Left cardiac atrium (tissue), 4 donors: ENCODE measurements at places on chromosomes 16 and 17. TPM values are rescaled to one million over a fixed set of nuclear protein-coding genes. Genes with fewer than 3 reads are reported as not detected.

DNA sequence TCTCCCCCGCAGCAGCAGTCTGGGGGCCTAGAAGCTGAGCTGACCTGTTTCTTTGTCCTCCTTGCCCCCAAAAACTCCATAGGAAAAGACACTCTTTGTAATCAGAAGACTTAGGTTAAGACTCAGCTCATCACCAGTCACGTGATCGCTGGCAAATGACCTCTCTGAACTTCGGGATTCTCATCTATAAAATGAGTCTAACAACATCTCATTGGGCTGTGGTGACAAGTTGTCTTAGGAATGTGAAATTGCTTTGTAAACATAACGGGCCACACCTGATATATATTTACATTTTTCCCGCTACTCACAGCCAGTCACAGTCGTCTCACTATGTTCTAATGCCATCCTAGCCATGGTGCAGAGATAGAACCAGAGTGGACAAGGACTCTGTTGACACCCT, 86.0 kb upstream of the LHX1 start:
- DNase-seq = no peak

DNA sequence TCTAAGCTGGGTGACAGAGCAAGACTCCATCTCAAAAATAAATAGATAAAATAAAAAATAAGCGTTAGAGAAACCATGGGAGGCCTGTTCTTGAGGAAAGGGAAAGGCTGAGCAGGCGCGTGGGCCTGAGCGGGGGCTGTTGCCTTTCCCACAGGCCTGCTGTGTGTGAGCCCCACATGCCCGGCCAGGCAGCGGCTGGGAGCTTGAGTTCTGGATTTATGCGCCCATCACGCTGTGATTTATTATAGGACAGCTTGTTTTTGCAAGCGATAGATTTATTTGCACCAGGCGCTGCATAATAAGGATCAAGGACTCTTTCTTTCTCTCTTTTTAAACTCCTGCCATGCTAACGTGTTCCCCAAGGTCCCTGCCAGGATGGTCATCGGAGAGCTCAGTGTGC, 14.8 kb upstream of the WFDC1 start:
- DNase-seq = no peak

- DNase-seq = no peak
These were observed 992 bp downstream of the NLRC3 start for GRCh38 chr16:3576211-3576610.

DNA sequence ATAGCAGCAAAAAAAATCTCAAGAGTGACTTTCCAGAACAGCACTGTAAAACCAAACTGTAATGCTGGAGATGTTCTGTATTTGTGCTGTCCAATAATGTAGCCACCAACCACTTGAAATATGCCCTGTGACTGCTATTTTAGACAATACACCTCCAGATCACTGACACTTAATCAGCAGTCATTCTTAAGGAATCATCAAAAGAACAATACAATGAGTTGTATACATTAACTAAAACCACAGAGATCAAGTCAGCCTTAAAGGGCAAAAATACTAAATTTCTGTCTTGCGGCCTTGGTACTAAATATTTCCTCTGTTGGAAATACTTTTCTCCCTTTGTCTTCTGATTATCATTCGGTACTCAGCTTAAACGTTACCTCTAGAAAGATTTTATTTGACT, 33.6 kb upstream of the ANKFY1 start:
- no peak for DNase-seq

DNA sequence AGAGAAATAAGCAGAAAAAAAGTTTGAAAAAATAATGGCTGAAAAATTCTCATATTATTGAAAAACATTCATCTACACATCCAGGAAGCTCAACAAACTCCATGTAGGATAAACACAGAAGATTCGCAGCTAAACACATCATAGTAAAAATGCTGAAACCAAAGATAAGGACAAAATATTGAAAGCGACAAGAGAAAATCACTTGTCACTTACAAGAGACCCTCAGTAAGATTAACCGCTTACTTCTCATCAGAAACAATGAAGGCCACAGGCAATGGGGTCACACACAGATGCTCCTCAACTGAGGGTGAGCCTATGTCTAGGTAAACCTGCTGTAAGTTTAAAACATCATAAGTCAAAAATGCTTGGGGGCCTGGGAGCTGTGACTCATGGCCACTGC, 38.1 kb upstream of the METRNL start:
- no peak for DNase-seq

The PRM1 gene
- total RNA-seq = not detected

- DNase-seq = peak; percentile 48
These were observed 15.4 kb downstream of the ARL2BP start for GRCh38 chr16:57260294-57260929.

DNA sequence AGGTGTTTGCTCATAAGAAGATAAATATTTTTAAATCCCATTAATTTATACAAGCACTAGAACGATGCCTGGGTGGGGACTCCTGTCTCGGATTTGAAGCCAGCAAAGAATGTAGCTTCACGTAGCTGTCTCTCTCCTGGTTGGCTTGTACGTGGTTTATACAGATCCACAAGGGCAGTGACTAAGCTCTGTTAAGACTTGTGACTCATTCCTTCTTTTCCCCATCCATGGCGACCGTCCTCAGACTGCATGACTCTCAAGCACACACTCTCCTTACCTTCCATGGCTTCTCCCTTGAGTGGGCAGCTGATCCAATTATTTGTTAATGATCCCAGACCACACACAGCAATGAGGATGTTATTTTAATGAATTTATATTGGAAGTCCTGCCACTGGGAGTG, 679.7 kb upstream of the SOX9 start:
- DNase-seq = no peak

DNA sequence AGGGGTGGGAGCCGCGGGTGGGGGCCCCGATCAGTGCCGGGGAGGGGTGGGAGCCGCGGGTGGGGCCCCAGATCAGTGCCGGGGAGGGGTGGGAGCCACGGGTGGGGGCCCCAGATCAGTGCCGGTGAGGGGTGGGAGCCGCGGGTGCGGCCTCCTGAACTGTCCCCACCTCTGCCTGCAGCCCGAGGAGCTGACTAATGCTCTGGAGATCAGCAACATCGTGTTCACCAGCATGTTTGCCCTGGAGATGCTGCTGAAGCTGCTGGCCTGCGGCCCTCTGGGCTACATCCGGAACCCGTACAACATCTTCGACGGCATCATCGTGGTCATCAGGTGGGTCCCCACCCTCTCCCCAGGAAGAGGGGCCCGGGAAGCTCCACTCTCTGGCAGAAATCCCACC, 20.1 kb downstream of the TPSG1 start:
- DNase-seq = no peak

The PRAC1 gene
- not detected for total RNA-seq

GRCh38 chr17:34579979-34580684, 750 bp downstream of the TMEM132E start:
- DNase-seq = peak; percentile 59

DNA sequence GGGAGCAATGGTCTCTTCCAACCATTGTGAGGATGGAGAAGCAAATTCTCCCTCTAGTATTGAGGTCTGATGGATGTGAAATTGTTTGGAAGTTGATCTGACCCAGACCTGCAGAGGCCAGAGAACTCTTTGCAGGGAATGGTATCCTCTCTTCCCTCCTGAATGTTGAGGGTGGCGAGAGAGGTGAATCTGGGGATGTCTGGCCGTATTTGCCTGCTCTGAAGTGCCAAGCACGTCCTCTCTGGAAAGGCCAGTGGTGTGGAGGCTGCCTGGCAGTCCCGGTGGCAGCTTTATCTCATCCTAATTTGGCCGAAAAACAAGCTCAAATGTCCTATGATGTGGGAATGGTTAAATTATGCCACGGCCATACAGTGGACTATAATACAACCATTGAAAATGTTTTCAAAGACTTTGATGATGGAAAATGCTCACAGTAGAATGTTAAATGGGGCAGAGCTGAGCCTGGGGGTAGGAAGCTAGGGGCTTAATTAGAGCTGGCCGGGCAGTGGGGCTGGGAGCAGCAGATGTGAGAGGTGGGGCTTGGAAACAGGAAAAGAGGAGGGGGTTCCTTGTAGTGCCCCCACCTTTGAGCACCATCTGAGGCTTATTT, 30.8 kb downstream of the WSCD1 start:
- DNase-seq = no peak

The HOXB7 gene
- total RNA-seq = 0.44 TPM

DNA sequence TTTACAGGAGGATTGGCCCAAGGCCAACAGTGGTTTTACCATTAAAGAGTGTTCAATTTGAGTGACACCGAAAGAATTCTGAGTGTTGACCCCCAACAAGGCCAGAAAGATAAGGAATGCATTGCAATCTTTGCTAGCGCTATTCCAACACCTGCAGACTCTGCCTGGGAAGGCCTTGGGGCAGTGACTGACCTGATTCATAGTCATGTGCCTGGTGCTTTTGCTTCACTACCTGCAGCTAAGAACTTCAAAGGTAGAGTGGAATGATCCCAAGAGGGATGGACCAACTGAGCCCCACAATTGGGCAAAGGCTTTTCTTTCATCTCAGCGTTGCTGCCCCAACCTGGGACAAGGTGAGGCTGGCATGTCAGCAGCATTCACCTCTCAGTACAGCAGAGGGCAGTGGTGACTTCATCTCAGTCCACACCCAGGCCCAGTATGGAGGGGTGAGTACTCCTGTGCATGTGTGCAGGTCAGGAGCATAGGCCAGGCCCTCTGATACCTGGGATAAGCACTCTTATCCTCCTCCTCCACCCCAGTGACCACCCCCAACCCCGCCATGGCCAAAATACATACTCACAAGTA, 149.6 kb upstream of the GNAO1 start:
- DNase-seq = peak; percentile 22

The ZNF213 gene
- 6.5 TPM for total RNA-seq

The SLC5A10 gene
- 0.26 TPM for total RNA-seq

The KRT15 gene
- total RNA-seq = 0.24 TPM

GRCh38 chr16:54341892-54342776, 55.5 kb upstream of the IRX3 start:
- DNase-seq = no peak

DNA sequence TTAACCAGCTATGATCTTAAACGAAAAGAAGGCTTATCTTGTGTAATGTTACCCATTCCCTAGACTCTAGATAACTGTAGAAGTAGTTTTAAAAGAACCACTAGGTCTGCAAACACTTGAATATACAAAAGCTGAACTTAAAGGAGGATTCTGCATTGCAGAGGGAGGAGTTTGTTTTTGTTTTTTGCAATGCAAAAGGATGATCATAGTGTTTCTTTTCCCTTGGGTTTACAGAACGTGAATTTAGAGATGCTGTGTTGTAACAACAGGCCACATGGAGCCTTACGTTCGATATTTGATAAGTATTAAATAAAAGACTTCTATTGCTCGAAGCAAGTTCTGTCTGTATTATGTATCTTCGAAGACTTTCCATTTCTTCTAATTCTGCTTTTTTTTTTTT, 77.6 kb downstream of the CHD9 start:
- no peak for DNase-seq

The HOXB1 gene
- total RNA-seq = not detected

- no peak for DNase-seq
These were observed 18.1 kb upstream of the FOXJ1 start for GRCh38 chr17:76159157-76159556.

The CWC25 gene
- total RNA-seq = 8.5 TPM

The ASPA gene
- 5.0 TPM for total RNA-seq

DNA sequence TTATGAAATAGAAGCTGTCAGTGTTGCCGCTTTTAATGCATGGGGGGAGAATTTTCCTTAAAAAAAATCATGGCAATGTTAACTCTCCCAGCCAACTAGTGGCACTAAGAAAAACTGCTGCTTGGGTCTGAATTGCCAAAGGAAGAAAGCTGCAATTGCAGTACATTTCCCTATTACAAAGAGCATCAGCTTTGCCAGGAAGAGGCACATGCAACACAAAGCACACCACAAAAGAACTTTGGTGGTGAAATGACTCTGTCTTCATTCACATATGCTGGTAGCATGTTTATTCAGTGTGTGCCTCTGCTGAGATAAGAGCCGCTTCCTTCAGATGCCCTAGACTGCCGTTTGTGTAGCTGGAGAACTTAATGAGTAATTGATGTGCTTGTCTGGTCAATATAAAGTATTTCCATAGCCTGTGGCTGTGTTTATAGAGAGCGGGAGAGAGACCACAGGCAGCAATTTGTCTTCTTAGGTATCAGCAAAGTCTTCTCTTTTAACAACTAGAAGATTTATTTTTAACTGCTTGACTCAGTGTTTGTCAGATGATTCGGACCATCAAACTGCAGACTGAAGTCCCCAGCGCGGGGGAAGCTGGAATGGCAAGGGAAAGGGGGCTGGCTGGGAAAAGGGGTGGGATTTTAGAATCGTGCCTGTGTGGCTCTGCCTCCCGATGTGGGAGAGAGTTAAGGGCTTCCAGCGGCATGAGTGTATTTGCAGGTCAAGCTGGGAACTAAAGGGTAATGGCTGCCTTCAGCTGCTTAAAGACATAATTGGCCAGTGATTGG, 115.1 kb downstream of the MRTFB start:
- DNase-seq = peak; percentile 43

DNA sequence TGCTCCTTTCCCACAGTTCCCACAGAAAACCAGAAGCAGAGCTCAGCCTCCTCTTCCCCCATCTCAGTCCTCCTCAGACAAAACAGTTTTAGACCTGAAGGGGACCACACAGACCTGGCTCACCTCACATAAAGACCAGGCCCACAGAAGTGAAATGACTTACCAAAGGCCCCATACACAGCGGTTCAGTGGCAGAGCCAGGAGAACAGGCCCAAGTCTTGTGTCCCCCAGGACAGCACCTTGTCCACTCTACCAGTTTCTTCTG, 5.3 kb downstream of the UBTF start:
- no peak for DNase-seq

- DNase-seq = no peak
These were observed 50.0 kb downstream of the WNT3 start for GRCh38 chr17:46768540-46768870.

DNA sequence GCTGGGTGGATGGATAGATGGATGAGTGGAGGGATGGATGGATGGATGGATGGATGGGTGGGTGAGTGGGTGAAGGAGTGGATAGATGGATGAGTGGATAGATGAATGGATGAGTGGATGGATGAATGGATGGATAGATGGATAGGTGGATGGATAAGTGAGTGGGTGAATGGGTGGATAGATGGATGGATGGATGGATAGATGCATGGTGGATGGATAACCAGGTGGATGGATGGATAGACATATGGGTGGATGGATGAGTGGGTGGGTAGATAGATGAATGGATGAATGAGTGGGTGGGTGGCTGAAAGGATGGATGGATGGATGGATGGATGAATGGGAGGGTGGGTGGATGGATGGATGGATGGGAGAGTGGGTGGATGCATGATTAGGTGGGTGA, 51.0 kb upstream of the ZC3H18 start:
- DNase-seq = no peak

- DNase-seq = no peak
These were observed 545.3 kb upstream of the SALL1 start for GRCh38 chr16:51696376-51696775.

The LPCAT2 gene
- 10.8 TPM for total RNA-seq

- DNase-seq = no peak
These were observed 117.8 kb downstream of the AATF start for GRCh38 chr17:37066322-37067255.

The CCDC144A gene
- total RNA-seq = 3.4 TPM

GRCh38 chr17:78197147-78197832, 10.1 kb downstream of the AFMID start:
- no peak for DNase-seq

GRCh38 chr16:27312580-27313421, 973 bp upstream of the IL4R start:
- no peak for DNase-seq

- DNase-seq = no peak
These were observed 34.5 kb upstream of the CLEC18B start for GRCh38 chr16:74455619-74456289.

The LLGL1 gene
- total RNA-seq = 11.0 TPM

GRCh38 chr16:89119661-89120141, 26.0 kb downstream of the ACSF3 start:
- DNase-seq = peak; percentile 7
